A549 treated with dexamethasone at 1 μM for 4 hours (cell line): ENCODE measurements at places on chromosomes 11 and 22. TPM values are rescaled to one million over a fixed set of nuclear protein-coding genes. Genes with fewer than 3 reads are reported as not detected.

PANX2 gene
- 4.7 to 6.5 TPM (median 5.9 TPM) in 5 replicates for total RNA-seq

MPEG1 gene
- not detected in 5 replicates for total RNA-seq

ANO9 gene
- 0.52 to 1.2 TPM (median 0.66 TPM) in 5 replicates for total RNA-seq

DBX1 gene
- not detected in 5 replicates for total RNA-seq

ZP1 gene
- 0.15 to 0.28 TPM (median 0.21 TPM) in 4 of 5 replicates, not detected in the other for total RNA-seq

LDHAL6A gene
- not detected in 5 replicates for total RNA-seq

FGF19 gene
- 0.05 to 0.09 TPM (median 0.06 TPM) in 4 of 5 replicates, not detected in the other for total RNA-seq

FLRT1 gene
- 0.04 to 0.08 TPM (median 0.05 TPM) in 5 replicates for total RNA-seq

TMEM109 gene
- 106 to 131 TPM (median 121 TPM) in 5 replicates for total RNA-seq

PDE2A gene
- 1.6 to 2.7 TPM (median 2.3 TPM) in 5 replicates for total RNA-seq

BTG4 gene
- total RNA-seq, result 0.13 to 0.18 TPM (median 0.17 TPM) in 3 of 5 replicates, not detected in the others

PRAME gene
- total RNA-seq, result 89.7 to 106 TPM (median 101 TPM) in 5 replicates

DRD4 gene
- total RNA-seq, result 0.23 to 0.54 TPM (median 0.36 TPM) in 4 of 5 replicates, not detected in the other

OR51B5 gene
- 0.06 TPM in 1 of 5 replicates, not detected in the others for total RNA-seq

MUC6 gene
- 0.01 to 0.02 TPM in 2 of 5 replicates, not detected in the others for total RNA-seq

POU2AF2 gene
- not detected in 5 replicates for total RNA-seq

RFPL1 gene
- total RNA-seq, result not detected in 5 replicates

CHEK1 gene
- total RNA-seq, result 29.7 to 35.7 TPM (median 32.4 TPM) in 5 replicates

NOX4 gene
- total RNA-seq, result 0.17 TPM in 1 of 5 replicates, not detected in the others

TH gene
- total RNA-seq, result 0.07 to 0.36 TPM in 2 of 5 replicates, not detected in the others
